ENCODE measurements at places on chromosomes 6 and 20. TPM values are rescaled to one million over a fixed set of nuclear protein-coding genes. Genes with fewer than 3 reads are reported as not detected.
A peak's percentile ranks its signal among the peaks of the same experiment; 100 is the strongest.

DNA sequence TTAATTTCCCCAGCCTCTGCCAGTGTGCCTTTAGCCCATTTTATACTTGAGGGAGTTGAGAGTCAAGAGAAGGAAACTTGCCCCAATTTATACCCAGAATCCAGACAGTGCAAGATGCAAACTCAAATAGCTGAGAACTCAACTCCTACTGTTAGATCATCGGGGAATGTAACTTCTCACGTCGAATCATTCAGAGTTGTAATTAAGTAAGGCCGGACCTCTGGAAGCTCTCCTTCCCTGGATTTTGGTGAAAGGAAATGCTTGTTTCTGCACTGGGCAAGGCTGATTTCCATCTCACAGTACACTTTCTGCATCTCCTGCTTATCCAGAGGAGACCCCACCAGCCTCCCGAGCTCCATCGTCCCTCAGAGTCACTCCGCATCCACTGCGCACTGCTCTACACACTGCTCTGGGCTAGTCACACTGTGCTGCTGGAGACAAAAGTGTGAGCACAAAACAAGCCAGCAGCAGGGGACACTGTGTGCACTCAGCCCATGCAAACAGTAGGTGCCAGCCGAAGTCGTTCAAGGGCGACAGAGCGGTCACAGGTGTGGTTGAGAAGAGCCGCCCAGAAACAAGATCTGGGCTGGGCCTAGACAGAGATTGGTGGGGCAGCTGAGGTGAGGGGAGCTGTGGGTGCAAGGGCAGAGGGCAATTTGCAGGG lies 150.4 kb upstream of the QKI start:
- DNase-seq = peak; percentile 67
- H3K36me3 ChIP-seq = no peaks in the 10 kb centered on the region
- no peaks in the 10 kb centered on the region for H3K27me3 ChIP-seq
- peaks cover 7% of the 10 kb centered on the region for H3K4me1 ChIP-seq
- no peak overlapping the region for H3K27ac ChIP-seq
- no peak overlapping the region for H3K4me3 ChIP-seq

GRCh38 chr6:107460083-107460631 lies 793 bp upstream of the PDSS2 start:
- H3K27me3 ChIP-seq = no peaks in the 10 kb centered on the region
- no peak for DNase-seq
- peak overlapping the region; percentile 92 for H3K27ac ChIP-seq
- peak overlapping the region; percentile 84 for H3K4me3 ChIP-seq
- peaks cover 13% of the 10 kb centered on the region for H3K4me1 ChIP-seq

DNA sequence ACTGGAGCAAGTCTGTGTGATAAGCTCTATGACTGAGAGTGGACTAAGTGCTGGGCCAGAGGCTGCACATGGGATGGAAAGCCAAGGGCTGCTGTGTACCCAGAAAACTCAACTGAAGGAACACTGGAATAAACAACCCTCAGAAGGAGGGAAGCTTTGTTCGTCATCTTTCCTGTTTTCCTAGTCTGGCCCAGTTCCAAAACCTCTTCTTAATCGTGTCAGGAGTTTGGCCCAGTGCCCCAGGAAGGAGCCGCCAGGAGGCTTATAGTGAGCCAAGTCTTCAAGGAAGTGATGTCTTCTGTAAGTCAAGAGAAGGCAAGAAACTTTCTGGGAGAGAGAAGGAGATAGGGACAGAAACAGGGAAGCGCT lies 23.3 kb upstream of the TOP1 start:
- no peak overlapping the region for H3K4me3 ChIP-seq
- H3K4me1 ChIP-seq = peaks cover 34% of the 10 kb centered on the region
- no peaks in the 10 kb centered on the region for H3K36me3 ChIP-seq
- H3K27me3 ChIP-seq = no peaks in the 10 kb centered on the region
- peak; percentile 60 for DNase-seq
- no peak overlapping the region for H3K27ac ChIP-seq

GRCh38 chr20:23569570-23569969 lies 1.3 kb upstream of the CST9L start:
- H3K4me3 ChIP-seq = no peak overlapping the region
- H3K4me1 ChIP-seq = no peaks in the 10 kb centered on the region
- H3K36me3 ChIP-seq = no peaks in the 10 kb centered on the region
- no peaks in the 10 kb centered on the region for H3K27me3 ChIP-seq
- no peak for DNase-seq

DNA sequence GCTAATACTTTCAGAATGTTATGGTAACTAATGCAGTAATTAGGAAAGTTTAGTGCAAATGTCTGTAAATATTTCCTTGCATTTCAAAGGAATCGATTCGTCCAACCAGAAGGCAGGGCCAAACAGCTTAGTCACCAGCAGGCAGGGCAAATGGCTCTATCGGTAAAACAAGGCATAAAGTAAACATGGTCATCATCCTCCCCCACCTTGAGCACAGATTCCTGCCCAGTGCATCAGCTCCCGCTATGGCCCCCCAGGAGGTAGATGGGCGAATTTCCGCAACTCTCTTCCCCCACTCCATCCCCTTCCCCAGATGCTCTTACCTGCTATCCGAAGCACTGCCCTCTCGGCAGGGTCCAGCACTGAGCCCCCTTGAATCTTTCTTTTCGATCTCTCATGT lies 103.8 kb upstream of the BEND6 start:
- H3K27me3 ChIP-seq = no peaks in the 10 kb centered on the region
- no peaks in the 10 kb centered on the region for H3K36me3 ChIP-seq
- no peaks in the 10 kb centered on the region for H3K4me1 ChIP-seq

DNA sequence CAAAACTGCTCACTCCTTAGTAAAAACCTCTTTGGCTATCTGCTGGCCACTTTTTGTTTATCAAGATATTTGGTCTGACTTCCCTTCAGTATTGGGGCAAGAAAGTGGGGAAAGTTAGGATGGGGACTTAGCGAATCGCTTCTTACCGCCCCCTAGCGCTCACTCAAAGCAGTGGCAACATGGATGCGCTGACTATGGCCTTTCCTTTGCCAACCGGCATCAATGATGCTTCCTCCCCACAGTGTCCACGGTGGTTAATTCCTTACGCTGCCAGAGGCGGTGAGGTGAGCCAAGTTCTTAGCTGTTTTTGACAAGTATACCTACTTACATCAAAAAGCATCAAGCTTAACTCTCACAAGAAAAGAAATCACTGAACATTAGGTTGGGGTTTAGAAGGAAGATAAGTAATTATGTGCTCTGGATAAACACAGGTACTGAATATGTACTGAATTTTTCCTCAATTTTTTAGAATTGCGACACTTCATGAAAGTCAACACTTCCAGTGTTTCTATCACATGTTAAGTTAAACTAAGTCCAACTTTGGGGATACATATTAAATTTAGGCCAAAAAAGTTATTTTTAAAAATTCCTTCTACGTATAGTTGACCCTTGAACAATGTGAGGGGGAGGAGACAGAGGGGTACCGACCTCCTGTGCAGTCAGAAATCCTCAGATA lies 86.7 kb downstream of the GMDS start:
- H3K27ac ChIP-seq = no peak overlapping the region
- H3K36me3 ChIP-seq = no peaks in the 10 kb centered on the region
- no peak for DNase-seq
- no peak overlapping the region for H3K4me3 ChIP-seq
- no peaks in the 10 kb centered on the region for H3K4me1 ChIP-seq
- no peaks in the 10 kb centered on the region for H3K27me3 ChIP-seq

DNA sequence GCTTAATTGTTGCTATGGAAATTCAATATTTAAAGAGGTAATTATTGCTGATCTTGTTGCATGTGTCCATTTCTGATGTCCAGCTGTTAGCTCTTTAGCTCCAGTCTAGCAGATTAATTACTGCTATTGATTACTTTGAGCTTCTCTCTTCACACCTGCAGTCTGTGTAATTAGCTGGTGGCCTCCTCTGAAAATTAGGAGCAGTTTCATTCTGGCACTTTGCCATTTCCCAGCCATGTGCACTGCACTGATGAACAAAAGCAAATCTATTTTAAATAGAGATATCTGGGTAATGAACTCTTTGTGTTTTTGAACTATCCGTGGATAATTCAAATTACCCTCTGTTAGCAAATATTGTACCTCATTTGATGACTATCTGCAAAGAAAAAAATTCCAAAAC lies 275.9 kb downstream of the RNF144B start:
- no peak overlapping the region for H3K27ac ChIP-seq
- H3K36me3 ChIP-seq = no peaks in the 10 kb centered on the region
- no peak for DNase-seq
- H3K27me3 ChIP-seq = no peaks in the 10 kb centered on the region

- H3K27me3 ChIP-seq = no peaks in the 10 kb centered on the region
- no peaks in the 10 kb centered on the region for H3K4me1 ChIP-seq
- no peaks in the 10 kb centered on the region for H3K36me3 ChIP-seq
- DNase-seq = no peak
These were observed 137.1 kb upstream of the OLIG3 start for GRCh38 chr6:137631323-137631722.

DNA sequence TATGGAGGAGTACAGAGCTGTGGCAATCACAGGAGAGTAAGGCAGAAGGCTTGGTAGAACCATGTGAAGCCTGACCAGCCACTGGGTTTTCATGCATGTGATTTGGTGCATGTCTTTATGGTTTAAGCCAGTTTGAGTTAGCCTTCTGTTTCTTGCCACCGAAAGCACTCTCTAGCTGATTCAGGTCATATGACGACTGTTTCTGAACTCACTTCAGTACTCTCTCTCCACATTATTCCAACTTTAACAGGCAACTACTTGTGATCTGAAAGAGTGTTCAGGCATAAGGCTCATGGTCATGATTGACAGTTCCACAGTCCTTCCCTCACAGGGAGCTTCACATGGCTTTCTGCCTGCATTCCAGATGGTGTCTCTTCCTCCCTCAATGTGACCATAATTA lies 63.3 kb upstream of the TAB2 start:
- no peak overlapping the region for H3K4me3 ChIP-seq
- H3K27ac ChIP-seq = no peak overlapping the region
- H3K27me3 ChIP-seq = no peaks in the 10 kb centered on the region

DNA sequence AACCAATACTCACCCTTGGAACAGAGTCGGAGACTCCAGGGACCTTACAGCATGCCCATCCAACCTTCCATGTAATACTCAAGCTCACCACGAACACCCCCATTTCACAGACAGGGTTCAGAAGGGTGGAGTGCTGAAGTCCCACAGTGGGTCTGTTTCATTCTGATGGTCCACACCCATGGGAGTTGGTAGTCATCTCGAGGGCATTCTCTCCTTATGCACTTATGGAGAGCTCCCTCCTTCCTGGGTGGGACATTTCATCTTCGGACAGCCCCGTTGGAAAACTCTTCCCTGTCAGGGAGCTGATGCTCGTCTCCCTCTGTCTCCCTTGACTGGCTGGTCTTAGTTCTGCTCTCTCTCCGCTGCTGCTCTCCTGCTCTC lies 38.9 kb downstream of the COX4I2 start:
- H3K36me3 ChIP-seq = no peaks in the 10 kb centered on the region
- no peaks in the 10 kb centered on the region for H3K27me3 ChIP-seq
- no peak overlapping the region for H3K27ac ChIP-seq
- no peak for DNase-seq
- H3K4me3 ChIP-seq = no peak overlapping the region
- peaks cover 29% of the 10 kb centered on the region for H3K4me1 ChIP-seq

- H3K4me3 ChIP-seq = no peak overlapping the region
- DNase-seq = no peak
- H3K27ac ChIP-seq = no peak overlapping the region
- H3K36me3 ChIP-seq = no peaks in the 10 kb centered on the region
These were observed 62.7 kb upstream of the SULF2 start for GRCh38 chr20:47847884-47848485.

- no peak overlapping the region for H3K27ac ChIP-seq
- peaks cover 9% of the 10 kb centered on the region for H3K4me1 ChIP-seq
- H3K27me3 ChIP-seq = no peaks in the 10 kb centered on the region
- DNase-seq = no peak
These were observed 194.1 kb downstream of the ARID1B start for GRCh38 chr6:156971153-156971885.

DNA sequence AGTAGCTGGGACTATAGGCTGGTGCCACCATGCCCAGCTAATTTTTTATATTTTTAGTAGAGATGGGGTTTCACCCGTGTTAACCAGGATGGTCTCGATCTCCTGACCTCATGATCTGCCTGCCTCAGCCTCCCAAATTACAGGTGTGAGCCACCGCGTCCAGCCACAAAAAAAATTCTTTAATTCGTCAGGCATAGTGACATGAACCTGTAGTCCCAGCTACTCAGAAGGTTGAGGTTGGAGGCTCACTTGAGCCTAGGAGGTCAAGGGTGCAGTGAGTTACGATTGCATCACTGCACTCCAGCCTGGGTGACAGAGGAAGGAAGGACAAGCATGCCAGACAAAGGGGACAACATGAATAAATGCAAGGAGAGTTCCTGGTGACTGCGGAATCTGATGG lies 19.5 kb upstream of the ASXL1 start:
- no peaks in the 10 kb centered on the region for H3K27me3 ChIP-seq
- peaks cover 25% of the 10 kb centered on the region for H3K4me1 ChIP-seq
- no peak for DNase-seq
- no peaks in the 10 kb centered on the region for H3K36me3 ChIP-seq
- no peak overlapping the region for H3K4me3 ChIP-seq

GRCh38 chr6:100880149-100880852 lies 828 bp downstream of the ASCC3 start:
- H3K27ac ChIP-seq = peak overlapping the region; percentile 72
- H3K27me3 ChIP-seq = no peaks in the 10 kb centered on the region
- H3K4me3 ChIP-seq = peak overlapping the region; percentile 80
- no peak for DNase-seq

DNA sequence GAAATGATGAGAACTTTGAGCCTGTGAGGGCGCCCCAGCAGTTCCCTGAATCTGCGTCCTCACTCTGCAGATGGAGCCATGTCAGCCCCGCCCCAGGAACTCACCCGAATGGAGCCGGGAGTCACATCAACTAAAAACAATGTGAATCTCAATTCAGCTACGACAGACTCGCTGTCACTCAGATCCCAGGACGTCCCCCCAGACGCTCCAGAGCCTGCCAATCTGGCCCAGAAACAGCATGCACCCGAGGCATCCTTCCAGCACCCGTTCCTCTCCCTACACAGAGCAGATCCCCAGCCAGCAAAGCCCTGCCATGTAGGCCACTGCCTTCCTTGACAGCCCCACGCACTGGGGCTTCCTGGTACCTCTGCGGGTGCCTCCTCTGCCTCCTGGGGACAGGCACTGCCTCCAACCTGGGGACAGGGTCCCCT lies 248.0 kb downstream of the TTLL2 start:
- DNase-seq = no peak
- H3K4me3 ChIP-seq = no peak overlapping the region
- no peaks in the 10 kb centered on the region for H3K36me3 ChIP-seq
- no peaks in the 10 kb centered on the region for H3K4me1 ChIP-seq

GRCh38 chr20:25669826-25670422 lies 26.7 kb downstream of the ZNF337 start:
- H3K36me3 ChIP-seq = peaks cover 14% of the 10 kb centered on the region
- DNase-seq = no peak
- no peaks in the 10 kb centered on the region for H3K27me3 ChIP-seq

TNFRSF6B gene
- total RNA-seq = 0.32 TPM

SLC22A7 gene
- 0.16 TPM for total RNA-seq

KCNK16 gene
- 1.7 TPM for total RNA-seq

NMBR gene
- not detected for total RNA-seq

LY6G5B gene
- total RNA-seq = 4.8 TPM

TRIM31 gene
- total RNA-seq = 0.16 TPM

ZKSCAN4 gene
- 1.5 TPM for total RNA-seq

LAMA5 gene
- 43.6 TPM for total RNA-seq

LY6G6F gene
- not detected for total RNA-seq
